MV-4-11 (cell line): ENCODE measurements at places on chromosomes 6 and 20.
A peak's percentile ranks its signal among the peaks of the same experiment; 100 is the strongest.

DNA sequence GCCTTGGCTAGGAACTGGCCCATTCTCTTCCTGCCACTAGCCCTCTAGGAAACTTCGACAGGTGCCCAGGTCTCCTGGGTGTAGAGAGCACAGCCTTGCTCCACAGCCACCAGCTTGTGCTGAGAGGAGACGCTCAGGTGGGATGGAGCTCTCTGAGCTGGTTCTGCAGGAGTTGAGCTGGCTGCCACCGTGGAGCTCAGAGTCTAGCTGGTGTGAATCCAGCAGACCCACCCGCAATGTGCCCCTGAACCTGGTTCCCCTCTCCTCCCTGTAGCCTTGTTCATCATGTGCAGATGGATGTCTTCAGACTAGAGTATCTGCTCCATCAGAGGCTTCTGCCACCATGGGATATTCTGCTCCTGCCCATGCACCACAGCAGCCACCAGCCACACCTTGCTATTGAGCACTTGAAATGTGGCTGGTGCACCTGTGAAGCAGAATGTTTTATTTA is 222.5 kb downstream of the SYNDIG1 start:
- DNase-seq: no peak

- peak; percentile 73 for DNase-seq
These were observed 48.6 kb downstream of the SLC2A10 start for GRCh38 chr20:46757754-46758678.

DNA sequence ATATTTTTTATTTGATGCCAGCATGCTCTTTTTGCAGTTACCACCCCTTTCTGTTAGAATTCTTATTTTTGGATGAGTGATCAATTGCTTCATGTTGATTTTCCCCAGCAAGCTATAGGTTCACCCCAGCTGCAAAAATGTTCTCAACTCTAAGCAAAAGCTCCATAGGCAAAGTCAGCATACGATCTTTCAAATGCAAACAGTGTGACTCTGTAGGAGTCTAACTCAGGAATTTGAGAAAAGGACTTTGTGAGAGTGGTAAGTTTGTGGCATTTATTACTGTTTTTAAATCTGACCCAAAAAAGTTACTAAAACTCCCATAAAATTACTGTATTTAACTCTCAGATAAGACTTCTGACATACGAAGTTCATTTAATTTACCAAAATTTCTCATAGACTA is 134.9 kb upstream of the HSF2 start:
- no peak for DNase-seq

DNA sequence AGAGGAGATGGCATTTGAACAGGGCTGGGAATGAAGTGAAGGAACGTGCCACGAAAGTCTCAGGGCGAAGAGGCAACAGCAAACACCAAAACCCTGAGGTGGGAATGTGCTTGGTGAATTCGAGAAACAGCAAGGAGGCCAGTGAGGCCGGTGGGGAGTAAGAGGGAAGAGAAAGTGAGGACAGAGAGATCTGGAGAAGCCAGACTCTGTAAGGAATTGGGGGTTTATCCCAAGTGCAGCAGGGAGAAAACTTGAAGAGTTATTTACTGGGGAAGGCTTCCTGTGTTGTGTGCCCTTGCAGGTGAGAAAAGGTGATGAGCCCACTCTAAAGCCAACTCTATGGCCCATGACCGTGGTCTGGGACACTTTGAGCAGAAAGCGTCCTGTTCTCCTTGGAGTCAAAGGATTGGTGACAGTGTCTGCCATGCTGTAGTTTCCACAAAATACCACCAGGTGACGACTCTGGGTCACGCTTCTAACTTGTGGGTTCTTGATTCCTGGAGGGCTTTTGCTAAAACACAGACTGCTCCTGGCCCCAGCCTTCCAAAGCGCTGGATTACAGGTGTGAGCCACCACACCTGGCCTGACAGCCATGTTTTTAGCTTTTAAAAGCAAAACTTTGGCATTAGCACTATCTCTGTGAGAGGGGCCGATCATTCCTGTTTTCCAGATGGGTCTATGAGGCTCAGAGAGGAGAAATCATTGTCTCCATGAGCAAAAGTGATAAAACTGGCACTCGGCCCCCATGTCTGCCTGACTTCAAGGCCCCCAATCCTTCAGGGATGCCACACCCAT is 18.0 kb upstream of the CSNK2A1 start:
- peak; percentile 60 for DNase-seq

- no peak for DNase-seq
These were observed 516 bp downstream of the LRRC1 start for GRCh38 chr6:53795340-53795701.

DNA sequence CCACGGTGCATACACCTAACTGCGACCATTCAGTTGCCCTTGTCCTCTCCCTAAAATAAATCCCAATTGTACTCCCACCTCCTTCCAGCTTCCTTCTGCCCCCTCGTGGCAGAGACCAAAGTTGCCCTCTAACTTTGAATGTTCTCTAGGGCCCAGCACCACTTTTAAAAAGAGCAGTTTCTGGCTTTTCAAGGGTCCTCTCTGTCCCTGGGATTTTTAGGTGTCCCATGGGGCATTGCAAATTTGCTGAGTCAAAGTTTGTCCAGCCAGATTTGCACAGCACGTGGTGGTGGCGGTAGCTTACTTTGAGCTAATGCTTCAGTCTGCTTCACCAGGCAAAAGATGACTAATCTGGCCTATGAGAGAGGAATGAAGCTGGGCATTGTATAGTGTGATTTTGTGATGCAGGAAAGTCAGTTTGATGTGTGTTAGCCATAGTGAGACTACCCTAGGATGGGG is 100.2 kb downstream of the PERP start:
- no peak for DNase-seq

- no peak for DNase-seq
These were observed 22.2 kb downstream of the PREP start for GRCh38 chr6:105380634-105381033.

GRCh38 chr20:54643761-54644160 is 168.4 kb downstream of the DOK5 start:
- DNase-seq: no peak

DNA sequence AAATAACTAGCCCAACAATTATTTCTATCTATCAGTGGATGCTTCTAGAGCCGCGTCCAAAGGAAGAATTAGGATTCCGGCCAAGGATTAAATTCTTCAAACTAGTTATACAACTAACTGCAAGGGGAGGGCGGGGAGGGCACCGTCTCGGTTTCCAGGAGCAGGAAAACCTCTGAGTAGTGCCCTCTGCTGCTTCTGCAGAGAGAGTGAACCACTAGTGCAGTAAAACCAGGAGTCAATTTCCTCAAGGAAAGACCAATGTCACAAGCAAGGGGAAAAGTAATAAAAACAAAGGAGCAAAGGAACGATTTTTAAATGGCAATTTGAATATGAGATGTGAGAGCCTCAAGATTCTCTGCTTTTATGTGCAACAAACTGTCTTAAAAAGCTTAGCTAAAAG is 16.5 kb upstream of the UBE2J1 start:
- DNase-seq: no peak

DNA sequence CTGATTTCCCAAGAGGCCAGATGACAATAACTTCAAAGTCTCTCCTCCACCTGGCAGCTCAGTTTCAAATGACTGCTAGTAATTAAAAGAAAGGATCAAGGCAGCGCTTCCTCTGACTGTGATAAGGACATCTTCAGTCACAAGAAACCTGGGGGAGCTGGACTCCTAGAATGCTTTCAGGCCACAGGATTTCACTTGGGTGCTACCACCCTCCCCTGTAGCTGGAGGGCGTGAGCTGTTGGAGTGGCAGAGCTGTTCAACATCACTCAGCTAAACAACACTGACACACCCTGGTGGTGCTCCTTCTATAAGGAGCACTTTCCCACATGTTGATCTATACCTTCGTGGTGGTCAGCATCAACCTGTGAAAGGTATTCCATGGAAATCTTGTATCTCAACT is 2.2 kb upstream of the CNR1 start:
- no peak for DNase-seq

GRCh38 chr6:37979392-37980221 is 160.1 kb downstream of the ZFAND3 start:
- no peak for DNase-seq

DNA sequence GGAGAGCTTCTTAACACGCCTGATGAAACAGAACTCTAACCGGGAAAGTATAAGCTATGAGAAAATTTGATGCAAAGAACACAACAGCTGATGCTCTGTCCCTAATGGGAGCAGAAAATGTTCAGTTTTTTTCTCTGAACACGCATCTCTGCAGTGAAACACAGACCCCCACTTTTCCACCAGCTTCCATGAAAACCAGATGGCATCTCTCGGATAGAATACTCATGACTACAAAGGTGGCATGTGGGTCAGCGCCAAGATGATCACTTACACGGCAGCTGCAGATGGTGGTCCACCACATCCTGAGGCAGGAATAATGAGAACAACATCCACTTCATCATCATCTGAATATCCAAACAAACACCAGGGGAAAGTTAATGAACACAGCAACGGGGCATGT is 85.2 kb upstream of the CNR1 start:
- DNase-seq: no peak

DNA sequence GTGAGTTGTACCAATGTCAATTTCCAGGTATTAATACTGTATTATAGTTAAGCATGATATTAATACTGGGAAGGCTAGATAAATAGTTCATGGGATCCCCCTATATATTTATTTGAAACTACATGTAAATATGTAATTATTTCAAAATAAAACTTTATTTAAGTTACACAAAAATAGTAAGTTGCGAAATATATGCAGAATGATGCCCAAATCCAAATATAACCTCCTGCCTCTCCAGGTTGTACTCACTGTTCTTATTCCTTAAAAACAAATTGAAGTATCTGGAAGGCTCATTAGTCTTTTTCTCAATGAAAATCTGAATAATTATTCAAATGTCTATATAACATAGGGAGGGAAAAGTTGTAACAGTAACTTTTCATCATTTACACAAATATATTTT is 161.9 kb upstream of the DEFB112 start:
- DNase-seq: no peak

- peak; percentile 27 for DNase-seq
These were observed 12.0 kb downstream of the RTN4IP1 start for GRCh38 chr6:106617302-106617701.

- no peak for DNase-seq
These were observed 130.5 kb downstream of the VEGFA start for GRCh38 chr6:43900560-43900915.

- DNase-seq: no peak
These were observed 219.9 kb downstream of the ALDH8A1 start for GRCh38 chr6:134730013-134730412.

DNA sequence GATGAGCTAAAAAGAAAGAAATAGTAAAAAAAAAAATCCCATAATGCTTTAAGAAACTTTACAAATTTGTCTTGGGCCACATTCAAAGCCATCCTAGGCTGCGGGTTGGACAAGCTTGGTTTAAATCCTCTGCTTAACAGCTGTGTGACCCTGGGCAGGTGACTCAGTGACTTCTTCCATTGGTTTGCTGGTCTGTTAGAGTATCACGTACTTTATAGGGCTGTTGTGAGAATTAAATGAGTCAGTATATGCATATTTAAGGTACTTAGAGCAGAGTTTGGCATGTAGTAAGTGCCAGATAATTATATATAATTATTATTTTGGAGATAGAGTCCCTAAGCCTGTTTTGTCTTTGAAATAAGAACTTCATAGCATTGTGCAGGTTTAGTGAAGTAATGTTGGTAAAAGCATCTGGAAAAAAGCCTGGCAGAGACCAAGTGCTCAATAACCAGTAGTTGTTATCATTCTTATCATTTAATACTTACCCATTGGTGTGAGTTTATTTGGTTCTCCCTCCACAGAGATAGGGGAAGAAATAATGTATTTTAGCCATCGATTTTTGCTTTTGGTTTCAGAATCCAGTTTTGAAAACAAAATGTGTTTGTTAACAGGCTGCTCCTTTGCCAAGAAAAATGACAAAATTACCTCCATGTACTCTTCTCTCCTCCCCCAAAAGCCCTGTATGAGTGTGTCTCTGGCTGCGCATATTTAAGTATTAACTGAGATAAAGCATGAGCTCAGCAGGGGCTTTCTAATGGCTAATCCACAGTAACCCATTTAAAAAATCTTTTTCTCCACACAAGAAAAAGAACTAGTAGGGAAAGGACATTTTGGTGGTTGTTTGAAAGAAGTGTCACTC is 67.2 kb downstream of the FOXO3 start:
- no peak for DNase-seq

GRCh38 chr6:158786645-158787304 is 32.4 kb downstream of the EZR start:
- DNase-seq: no peak

GRCh38 chr20:32894026-32894483 is 35.3 kb downstream of the EFCAB8 start:
- no peak for DNase-seq

GRCh38 chr6:30876039-30876730 is 8.1 kb upstream of the DDR1 start:
- peak; percentile 25 for DNase-seq

DNA sequence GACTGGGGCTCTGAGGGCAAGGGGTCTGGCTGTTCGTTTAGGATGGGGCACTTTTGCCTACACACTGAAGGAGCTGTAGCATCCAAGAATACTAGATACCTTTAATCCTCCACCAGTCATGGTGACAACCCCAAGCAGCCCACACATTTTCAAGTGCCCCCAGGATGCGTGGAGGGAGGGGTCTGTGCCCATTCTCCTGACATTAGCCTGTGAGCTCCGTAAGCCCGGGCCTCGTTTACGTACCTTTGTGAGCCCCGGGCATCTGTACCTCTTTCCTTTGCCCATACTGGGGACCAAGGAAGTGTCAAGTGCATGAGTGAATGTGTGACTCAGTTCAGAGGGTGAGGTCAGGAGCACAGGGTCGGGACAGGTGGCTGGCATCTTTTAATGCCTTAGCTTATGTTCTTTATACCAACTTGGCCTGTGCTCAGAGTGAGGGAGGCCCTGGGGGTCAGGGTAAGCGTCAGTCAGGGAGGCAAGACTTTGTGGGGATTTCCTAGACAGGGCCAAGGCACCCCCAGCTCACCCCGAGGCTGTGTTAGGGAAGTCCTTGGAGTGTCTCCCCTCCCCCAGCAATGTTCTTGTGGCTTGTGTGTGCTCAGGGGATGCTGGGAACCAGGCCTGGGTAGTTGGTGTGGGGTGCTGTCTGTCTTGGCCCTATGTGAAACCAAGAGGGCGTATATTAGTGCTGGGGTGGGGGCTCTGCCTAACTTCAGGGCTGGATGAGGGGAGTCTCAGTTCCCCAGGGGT is 12.9 kb downstream of the VEGFA start:
- no peak for DNase-seq

DNA sequence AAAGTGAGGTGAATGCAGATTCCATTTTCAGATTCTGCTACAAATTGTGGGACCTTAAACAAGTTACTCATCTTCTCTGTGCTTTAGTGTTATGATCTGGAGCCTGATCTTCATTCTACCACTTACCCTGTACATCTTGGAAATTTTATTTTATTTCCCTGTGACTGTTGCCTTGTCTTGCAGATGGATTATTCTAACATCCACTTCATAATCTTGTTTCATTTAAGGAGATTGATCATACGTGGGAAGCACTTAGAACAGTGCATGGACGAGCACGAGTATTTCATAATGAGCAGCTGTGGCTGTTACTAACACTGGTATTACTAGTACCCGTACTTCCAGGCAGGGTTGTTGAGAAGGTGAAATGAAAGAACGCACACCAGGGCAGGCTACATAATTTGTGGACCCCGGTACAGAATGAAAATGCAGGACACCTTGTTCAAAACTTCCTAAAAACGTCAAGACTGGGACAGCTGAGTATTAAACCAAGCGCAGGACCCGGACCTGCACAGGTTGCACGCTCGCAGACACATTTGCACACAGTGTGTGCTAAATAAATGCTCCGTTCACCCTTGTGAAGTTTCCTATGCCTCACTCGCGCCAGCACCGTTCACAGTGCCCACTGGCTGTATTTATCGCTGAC is 535 bp upstream of the CCDC170 start:
- DNase-seq: peak; percentile 30
